Kidney (tissue), 22 donors: ENCODE measurements at places on chromosomes 13 and 19. TPM values are rescaled to one million over a fixed set of nuclear protein-coding genes. Genes with fewer than 3 reads are reported as not detected.

- H3K27me3 ChIP-seq, result no peaks in the 10 kb centered on the region
- no peak overlapping the region for H3K27ac ChIP-seq
- no peaks in the 10 kb centered on the region for H3K36me3 ChIP-seq
- no peak overlapping the region for H3K4me3 ChIP-seq
Measured at GRCh38 chr19:23318143-23318542, 67.9 kb upstream of the ZNF724 start.

- H3K27me3 ChIP-seq, result no peaks in the 10 kb centered on the region
- no peaks in the 10 kb centered on the region for H3K36me3 ChIP-seq
- no peak overlapping the region for H3K4me3 ChIP-seq
- DNase-seq, result no peak
Measured at GRCh38 chr13:114108894-114109293, 23.5 kb downstream of the RASA3 start.

- no peaks in the 10 kb centered on the region for H3K4me1 ChIP-seq
- no peak for DNase-seq
- no peak overlapping the region for H3K27ac ChIP-seq
Measured at GRCh38 chr13:111923991-111924677, 142.8 kb upstream of the SOX1 start.

DNA sequence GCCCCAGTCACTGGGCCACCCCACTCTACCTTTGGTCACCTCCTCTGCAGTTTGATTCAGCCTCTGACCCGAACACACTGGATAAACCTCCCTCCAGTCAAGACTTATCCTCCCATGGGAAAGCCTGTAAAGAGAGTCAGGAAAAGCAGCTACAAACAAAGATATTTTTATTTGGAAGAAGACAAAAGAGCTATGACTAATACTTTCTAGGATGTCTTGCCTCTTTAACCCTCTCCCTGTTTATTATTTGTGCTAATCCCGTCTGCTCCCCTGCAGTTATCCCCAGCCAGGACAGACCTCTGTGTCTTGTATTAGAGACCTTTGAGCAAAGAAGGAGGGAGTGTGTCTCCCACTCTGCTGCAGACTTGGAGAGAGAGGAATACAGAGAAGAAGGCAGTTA lies 178.3 kb downstream of the EFNB2 start:
- no peaks in the 10 kb centered on the region for H3K27me3 ChIP-seq
- DNase-seq, result no peak
- H3K4me3 ChIP-seq, result no peak overlapping the region
- H3K4me1 ChIP-seq, result no peaks in the 10 kb centered on the region
- H3K27ac ChIP-seq, result no peak overlapping the region

DNA sequence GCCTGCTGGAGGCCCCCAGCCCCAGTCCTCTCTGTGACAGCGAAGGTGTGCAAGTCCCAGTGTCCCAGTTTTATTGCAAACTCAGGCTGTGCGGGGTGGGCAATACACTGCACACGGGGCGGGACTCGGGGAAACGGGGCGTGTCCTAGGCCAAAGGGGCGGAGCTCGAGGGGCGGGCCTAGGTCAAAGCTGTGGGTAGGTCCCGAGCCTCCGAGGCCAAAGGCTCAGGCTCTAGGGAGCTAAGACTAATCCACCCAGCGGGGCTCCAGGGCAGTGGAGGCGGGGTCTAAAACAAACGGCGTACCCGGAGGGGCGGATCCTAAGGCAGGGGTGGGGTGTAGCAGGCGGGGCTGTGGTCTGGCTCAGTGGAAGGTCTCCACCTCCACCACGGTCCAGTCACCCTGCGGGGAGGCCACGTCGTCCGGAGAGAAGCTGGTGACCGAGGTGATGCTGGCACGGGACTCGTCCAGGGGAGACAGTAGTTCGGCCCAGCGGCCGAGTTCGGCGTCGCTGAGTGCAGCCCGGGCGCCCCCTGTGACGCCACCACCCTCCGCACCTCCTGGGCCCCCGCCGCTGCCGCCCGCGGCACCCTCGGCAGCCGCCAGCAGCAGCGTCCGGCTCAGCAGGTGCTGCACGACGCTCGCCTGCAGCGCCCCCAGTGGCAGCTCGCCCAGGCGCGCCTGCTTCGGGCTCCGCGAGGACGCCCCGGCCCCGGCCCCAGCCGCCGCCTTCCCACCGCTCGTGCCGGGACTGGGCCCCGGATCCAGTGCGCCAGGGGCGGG lies 5.3 kb downstream of the PRR36 start:
- no peak overlapping the region for H3K27ac ChIP-seq
- H3K4me1 ChIP-seq, result peaks cover 8% of the 10 kb centered on the region
- peaks cover 3% of the 10 kb centered on the region for H3K27me3 ChIP-seq
- H3K4me3 ChIP-seq, result peak overlapping the region; percentile 43
- H3K36me3 ChIP-seq, result no peaks in the 10 kb centered on the region
- peak; percentile 92 for DNase-seq

DNA sequence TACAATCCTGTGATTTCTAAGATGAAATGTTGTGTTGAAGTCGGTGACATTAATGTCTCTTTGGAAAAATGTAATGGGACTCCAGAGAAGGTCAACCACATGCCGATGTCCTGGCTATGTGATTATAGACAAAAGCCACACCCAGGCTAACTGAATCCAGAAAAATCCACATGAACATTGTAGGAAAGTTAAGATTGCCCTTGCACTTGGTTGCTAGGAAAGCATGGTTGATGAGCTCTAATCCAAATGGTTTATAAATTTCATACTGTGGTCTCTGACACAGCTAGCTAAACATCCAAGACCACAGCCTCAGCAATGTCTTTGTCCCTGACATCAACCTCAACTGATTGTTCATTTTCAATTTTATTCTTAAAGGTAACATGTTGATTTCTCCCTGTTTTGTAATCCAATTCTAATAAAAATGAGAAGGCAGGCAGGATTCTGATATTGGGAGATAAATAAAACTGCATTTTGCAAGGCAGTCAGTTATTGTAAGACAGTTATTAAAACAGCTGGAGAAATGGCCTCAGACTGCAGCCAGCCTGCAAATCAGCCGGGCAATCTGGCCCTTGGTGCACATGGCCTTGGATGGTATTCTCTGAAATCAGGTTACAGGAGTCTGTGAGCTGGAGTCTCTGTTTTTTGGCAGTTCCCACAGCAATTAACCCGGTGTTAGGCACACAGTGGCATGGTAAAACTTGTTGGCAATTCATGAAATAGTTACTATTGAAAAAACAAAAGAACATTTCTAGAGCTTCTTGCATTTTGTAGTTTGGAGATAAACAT lies 93.9 kb downstream of the STARD13 start:
- H3K4me3 ChIP-seq, result no peak overlapping the region
- peaks cover 33% of the 10 kb centered on the region for H3K4me1 ChIP-seq
- H3K36me3 ChIP-seq, result no peaks in the 10 kb centered on the region
- no peaks in the 10 kb centered on the region for H3K27me3 ChIP-seq
- peak overlapping the region; percentile 49 for H3K27ac ChIP-seq
- DNase-seq, result no peak

DNA sequence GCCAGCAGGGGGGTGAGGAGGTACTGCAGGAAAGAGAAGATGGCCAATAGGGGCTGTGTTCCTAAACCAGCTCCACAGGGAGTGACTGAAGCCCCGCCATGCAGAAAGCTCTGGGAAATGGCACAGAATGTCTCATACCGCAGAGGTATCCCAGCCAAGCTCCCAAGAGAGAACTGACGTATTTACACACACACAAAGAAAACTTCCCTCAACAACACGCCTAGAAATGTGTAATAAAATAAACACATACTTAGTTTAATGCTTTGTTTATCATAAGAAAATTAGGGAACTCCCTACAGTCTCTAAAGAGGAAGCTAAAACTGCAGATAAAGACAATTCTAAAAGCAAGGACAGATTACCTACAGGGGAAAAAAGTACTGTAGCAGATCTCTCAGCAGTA lies 40.0 kb downstream of the ESD start:
- H3K27me3 ChIP-seq, result no peaks in the 10 kb centered on the region
- H3K36me3 ChIP-seq, result peaks cover 7% of the 10 kb centered on the region
- no peak overlapping the region for H3K27ac ChIP-seq
- DNase-seq, result no peak

- no peaks in the 10 kb centered on the region for H3K4me1 ChIP-seq
- no peak overlapping the region for H3K27ac ChIP-seq
- no peaks in the 10 kb centered on the region for H3K36me3 ChIP-seq
- H3K4me3 ChIP-seq, result no peak overlapping the region
- no peaks in the 10 kb centered on the region for H3K27me3 ChIP-seq
Measured at GRCh38 chr13:35489050-35489449, 12.6 kb upstream of the MAB21L1 start.

GRCh38 chr13:109545931-109546330 lies 240.5 kb downstream of the IRS2 start:
- H3K27ac ChIP-seq, result no peak overlapping the region
- no peak overlapping the region for H3K4me3 ChIP-seq
- no peaks in the 10 kb centered on the region for H3K36me3 ChIP-seq
- no peaks in the 10 kb centered on the region for H3K27me3 ChIP-seq
- H3K4me1 ChIP-seq, result no peaks in the 10 kb centered on the region

KIR2DL1 gene
- 0.25 TPM for total RNA-seq

RELB gene
- 30.6 TPM for total RNA-seq
